Stimulated activated CD4-positive, alpha-beta T cell treated with anti-CD3 and anti-CD28 coated beads, Interleukin-1b, Interleukin-23, amount 100 ng/mL, for 1 hour (primary cell): ENCODE measurements at places on chromosomes 4 and X.

- no peak for DNase-seq
Observed at GRCh38 chrX:120269373-120270035, 18.9 kb downstream of the ZBTB33 start.

GRCh38 chr4:96639932-96640331 is 800.0 kb downstream of the PDHA2 start:
- no peak for DNase-seq

DNA sequence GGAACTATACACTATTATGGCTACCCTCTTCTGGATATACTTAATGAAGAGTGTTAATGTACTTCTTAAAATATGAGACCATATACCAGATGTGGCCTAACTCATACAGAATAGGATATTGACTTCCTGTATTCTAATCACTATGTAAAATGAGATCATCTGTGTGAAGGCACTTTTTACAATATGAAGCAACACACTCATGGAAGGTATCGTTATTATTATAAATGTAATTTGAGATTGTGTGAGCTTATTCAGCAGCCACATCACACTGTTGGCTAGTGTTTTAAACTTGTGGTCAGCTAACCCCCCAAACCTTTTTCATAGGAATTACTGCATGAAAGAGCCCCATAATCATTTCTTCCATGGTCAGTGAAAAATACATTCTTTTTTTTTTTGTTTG is 281.8 kb upstream of the TEX13A start:
- DNase-seq = no peak

GRCh38 chr4:146428298-146428697 is 93.4 kb downstream of the SLC10A7 start:
- no peak for DNase-seq

DNA sequence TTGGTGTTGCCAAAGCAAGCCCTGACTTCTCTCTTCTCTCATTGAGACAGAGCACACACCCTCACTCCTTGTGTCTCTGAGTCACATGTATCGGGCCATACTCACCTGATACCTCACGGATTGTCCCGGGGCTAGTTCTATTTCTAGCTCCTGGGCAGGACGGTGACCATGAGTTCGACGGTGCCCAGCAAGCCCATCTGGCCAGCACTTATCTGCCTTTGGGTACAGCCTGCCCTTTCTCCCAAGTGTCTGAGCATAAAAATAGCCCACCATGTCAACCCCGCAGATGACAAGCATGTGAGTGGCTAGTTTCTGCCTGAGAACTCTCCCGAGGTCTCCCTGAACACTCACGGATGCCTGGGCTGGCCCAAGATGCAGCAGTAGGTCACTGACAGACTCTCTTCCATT is 158.5 kb downstream of the DHRSX start:
- no peak for DNase-seq
